ENCODE measurements at places on chromosomes 13 and 19.

- no peak for DNase-seq
These were observed 141.0 kb downstream of the RAP2A start for GRCh38 chr13:97574926-97575325.

DNA sequence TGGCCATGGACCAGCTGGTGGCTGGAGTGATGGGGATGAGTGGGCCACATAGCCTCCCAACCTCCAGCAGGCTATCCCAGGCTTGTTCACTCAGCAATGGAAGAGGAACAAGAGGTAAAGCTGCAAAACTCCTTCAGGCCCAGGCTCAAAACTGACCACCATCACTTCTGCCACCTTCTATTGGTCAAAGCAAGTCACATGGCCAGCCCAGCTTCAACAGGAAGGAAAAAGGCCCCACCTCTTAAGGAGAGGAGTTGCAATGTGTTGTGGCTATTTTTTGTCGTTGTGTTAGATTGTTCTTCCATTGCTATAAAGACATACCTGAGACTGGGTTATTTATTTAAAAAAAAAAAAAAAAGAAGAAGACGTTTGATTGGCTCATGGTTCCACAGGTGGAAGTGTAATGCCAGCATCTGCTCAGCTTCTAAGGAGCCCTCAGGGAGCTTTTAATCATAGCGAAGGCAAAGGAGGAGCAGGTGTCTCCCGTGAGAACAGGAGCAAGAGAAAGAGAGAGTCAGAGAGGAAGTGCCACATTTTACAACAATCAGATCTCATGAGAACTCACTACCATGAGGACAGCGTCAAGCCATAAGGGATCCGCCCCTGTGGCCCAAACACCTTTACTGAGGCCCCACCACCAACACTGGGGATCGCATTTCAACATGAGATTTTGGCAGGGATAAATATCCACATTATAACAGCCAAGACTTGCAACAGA, 5.4 kb downstream of the IGSF23 start:
- DNase-seq: no peak

DNA sequence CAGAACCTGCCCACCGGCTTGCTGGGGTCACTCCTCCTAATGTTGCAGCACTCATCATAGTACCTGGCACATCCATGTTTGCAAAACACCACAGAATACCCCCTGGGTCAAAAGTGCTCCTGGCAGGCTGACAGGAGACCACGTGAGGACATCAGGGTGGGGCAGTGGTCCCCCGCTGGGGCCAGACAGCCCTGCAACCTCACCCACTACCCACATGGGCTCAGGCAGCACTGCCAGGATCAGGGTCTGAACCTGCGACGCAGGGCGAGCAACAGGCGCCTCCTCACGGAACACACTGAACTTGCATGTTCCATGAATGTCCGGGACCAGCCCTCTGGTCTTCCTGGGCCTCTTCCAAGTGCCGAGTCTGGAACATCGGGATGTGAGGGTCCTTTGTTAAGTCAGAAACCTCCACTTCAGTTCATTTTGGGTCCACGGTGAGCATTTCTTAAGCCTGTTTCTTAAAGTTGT, 1.4 kb upstream of the SLC7A9 start:
- no peak for DNase-seq

GRCh38 chr13:42597505-42597904, 23.6 kb downstream of the TNFSF11 start:
- no peak for DNase-seq

- no peak for DNase-seq
These were observed 10.8 kb downstream of the RASA3 start for GRCh38 chr13:114121496-114122126.

GRCh38 chr19:57348136-57348535, 2.9 kb upstream of the ZNF304 start:
- no peak for DNase-seq

DNA sequence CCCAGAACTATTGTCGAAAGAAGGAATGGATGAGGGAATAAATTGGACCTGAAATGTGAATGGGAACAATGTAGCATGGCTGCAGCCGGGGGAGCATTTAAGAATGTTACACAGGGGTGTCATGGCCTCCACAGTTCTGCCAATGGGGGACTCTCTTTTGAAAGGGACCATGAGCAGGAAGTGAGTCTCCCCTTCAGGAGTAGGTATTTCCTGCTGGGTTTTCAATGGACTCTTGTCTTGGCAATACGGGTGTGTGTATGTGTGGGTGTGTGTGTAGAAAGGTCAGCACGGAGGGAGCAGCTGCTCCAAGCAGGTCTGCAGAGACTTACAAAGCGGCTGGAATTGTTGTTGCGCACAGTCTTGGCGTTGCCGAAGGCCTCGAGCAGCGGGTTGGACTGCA, 24.4 kb downstream of the MYO1F start:
- no peak for DNase-seq

- DNase-seq: no peak
These were observed 185.2 kb downstream of the MZT1 start for GRCh38 chr13:72542241-72542640.

DNA sequence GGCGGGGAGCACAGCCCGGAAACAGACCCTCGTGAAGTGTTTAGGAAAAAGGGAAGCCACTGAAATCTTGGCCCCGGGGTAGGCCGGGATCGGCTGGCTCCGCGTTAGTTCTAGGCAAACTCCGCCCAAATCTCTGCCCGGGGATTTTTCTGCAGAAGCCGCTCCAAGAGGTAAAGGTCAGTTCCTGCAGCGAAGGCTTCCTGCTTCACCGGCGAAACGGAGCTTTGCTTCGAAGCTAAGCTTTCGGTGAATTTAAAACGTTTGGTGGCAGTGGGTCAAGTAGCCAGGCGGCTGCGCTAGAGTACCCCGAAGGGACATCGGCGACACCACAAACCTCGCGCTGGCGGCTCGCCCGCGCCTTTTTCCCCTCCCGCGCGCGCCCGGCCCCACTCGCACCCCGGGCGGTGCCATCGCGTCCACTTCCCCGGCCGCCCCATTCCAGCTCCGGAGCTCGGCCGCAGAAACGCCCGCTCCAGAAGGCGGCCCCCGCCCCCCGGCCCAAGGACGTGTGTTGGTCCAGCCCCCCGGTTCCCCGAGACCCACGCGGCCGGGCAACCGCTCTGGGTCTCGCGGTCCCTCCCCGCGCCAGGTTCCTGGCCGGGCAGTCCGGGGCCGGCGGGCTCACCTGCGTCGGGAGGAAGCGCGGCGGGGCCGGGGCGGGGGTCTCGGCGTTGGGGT, 441 bp downstream of the GJB2 start:
- no peak for DNase-seq

DNA sequence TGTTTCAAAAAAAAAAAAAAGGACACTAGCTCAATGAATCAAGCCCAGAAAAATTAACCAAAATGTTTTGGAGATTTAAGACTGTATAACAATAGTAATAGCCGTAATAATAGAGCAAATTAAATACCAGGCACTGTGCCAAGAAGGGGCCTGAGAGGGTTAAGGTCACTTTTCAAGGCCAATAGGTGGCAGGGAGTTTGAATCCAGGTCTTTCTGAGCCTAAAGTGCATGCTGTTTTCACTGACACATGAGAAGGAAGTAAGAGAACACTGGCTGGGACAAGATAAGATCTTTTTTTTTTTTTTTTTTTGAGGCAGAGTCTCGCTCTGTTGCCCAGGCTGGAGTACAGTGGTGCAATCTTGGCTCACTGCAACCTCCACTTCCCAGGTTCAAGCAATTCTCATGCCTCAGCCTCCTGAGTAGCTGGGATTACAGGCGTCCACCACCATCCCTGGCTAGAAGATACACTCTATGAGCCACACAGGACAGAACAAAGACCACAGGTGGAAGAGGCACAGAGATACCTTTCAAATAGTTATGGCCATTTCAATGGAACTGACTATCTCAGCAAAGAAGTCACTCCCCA, 7.7 kb downstream of the FFAR2 start:
- no peak for DNase-seq

- no peak for DNase-seq
These were observed 12.2 kb downstream of the RHPN2 start for GRCh38 chr19:33052352-33052972.

DNA sequence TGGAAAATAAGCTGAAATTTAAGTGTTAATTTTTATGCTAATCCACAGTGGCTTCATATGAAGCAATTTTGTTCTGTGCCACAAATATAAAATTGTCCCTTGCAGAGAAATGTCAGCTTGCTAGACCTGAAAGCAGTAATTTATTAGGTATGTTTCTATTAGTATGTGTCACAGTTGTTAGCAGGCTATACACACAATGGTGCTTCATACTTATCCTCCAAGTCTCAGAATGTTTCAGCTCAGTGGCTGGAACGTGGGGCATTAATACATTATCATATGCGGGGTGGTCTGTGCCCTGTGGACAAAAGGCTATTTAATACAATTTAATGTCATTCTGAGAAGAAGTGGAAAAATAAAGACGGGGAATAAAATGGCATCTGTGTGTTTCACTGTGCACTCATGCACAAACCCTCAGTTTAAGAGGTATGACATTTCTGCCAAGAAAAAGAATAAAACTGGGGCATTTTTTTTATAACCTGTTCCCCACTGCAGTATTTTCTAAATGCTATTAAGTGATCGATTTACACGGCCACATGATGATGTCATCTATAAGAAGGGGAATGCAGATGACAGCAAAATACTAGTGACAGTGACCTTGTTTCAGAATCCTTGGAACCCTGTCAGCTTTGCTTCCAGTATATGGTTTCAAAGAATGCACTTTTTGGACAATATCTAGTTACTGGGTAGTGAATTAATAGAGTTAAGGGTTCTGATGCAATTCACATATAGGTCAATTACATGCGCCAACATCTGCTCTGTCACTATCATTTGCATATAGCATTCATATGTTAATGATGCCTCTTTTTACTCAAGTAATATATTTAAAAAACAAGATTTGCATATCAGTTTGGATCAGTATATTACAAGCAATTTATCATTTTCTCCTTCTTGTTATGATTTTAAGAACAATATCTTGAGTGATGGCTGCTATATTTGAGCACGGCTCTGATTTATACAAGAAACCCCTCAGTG, 21.2 kb upstream of the ZNF536 start:
- DNase-seq: no peak

DNA sequence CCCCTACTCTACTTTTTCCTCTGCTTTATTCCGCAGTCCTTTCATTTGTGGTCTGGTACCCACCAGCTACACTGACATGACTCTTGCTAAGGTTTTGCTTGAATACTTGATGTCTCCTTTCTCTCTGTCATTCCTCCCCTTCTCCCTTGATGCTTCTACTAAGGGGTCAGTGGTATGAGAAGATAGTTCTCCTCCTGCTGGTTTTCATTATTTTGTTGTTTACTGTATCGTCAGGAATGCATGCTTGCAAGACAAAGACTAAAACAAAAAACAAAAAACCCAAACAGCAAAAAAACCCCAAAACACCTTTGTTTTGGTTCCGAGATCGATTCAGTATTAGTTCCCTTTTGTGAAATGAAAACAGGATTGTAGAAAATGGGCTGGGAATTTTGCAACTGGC, 59.5 kb downstream of the PCCA start:
- DNase-seq: no peak

GRCh38 chr13:51867062-51867461, 5.3 kb downstream of the CCDC70 start:
- DNase-seq: no peak

- no peak for DNase-seq
These were observed 146.3 kb upstream of the WASF3 start for GRCh38 chr13:26411206-26411605.

GRCh38 chr19:11200015-11200574, 2.8 kb upstream of the KANK2 start:
- no peak for DNase-seq

GRCh38 chr19:46737298-46737654, 8.6 kb upstream of the FKRP start:
- no peak for DNase-seq

GRCh38 chr13:99322297-99323103, 15.3 kb upstream of the GPR183 start:
- no peak for DNase-seq

Measured in activated CD4-positive, CD25-positive, alpha-beta regulatory T cell treated with anti-CD3 and anti-CD28 coated beads, Interleukin-2, amount 50 U/mL, for 72 hours (primary cell).